ENCODE measurements at places on chromosomes 5 and 9.

GRCh38 chr9:121866927-121867326 is 215.5 kb downstream of the DAB2IP start:
- no peak for DNase-seq

GRCh38 chr5:39494107-39494510 is 69.3 kb upstream of the DAB2 start:
- DNase-seq, result no peak

DNA sequence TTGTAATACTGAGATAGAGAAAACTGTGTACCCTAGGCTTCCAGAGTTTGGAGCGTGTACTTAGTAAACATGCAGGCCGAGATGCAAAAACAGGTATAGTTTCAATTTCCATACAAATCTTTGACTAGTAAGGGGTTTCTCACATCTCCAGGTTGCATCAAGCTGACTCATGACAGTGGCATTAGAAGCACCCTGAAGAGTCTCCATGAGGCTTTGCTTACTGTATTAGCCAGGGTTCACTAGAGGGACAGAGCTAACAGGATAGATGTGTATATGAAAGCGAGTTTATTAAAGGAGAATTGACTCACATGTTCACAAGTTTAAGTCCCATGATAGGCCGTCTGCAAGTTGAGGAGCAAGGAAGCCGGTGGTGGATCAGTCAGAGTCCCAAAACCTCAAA is 275.3 kb upstream of the CDH6 start:
- no peak for DNase-seq

- DNase-seq, result no peak
Observed at GRCh38 chr5:150460781-150461180, 11.2 kb upstream of the RPS14 start.

DNA sequence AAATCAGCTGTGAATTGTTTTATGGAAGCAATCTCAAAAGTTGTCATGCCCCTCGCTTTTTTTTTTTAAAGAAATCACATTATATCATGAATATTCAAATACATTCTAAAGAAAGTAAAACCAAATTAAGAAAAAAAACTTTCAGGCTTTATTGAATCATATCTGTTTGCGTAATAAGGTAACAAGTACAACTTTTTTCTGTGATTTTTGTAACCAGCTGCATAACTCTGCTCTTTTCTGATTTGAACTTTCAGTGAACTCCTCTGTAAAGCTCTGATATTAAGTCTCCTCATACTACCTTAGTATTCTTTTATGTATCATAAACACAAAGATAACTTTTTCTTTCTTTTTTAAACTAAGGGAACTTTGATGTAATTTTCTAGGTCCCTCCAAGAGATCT is 65.3 kb downstream of the CWC27 start:
- DNase-seq, result no peak

DNA sequence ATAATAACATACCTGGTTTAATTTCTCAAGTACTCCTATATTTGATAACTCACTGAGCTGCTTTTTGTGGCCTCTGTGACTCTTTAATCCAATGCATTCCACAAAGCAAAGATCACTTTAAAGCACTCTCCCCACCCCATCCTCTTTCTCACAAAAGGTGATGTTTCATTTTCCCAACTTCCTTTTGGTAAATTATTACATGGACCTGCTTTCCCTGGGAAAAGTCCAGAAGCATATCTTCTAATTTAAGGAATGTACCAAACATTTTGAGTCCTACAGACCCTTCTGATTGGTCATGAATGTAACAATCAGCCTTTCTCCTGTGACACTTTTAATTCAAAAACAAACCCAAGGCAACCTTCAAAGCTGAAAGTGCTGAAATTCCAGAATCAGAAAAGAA is 71.1 kb downstream of the MLLT3 start:
- DNase-seq, result no peak

DNA sequence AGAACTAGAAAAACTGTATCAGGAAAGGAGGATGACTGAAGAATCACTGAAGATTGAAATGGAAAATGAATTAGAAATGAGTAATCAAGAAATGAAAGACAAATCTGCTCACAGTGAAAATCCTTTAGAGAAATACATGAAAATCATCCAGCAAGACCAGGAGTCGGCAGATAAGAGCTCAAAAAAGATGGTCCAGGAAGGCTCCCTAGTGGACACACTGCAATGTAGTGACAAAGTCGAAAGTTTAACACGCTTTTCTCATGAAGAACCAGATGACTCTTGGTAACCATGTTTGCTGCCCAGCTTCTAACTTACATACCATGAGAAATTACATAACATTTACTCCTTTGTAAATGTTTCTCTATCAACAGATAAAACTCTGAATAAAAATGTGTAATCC is 37.1 kb downstream of the CPLANE1 start:
- DNase-seq, result no peak

DNA sequence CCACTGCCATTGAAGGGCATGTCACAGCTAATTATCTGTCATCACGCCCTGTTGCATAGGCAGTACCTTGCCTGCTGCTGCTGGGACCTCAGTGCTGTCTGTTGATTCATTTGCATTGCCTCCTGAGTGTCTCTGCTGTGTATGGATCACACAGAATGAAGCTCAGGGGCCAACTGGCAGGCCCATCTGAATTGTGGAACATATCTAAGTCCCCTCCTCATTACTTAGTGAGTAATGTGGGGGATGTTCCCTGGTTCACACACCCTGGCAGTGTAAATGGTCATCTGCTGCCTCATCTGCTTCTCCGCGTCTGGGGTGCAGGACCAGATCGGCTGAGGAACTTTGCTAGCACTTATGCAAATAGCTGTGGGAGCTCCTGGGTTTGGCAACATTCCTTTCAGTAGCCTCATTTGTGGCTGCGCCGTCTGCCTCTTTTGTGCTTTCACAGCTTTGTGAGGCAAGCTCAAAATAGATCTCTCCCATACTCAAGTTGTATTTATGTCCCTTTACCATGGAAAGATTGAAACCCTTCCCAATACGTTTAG is 25.4 kb downstream of the TYRP1 start:
- DNase-seq, result no peak

GRCh38 chr5:95084757-95085156 is 200.1 kb downstream of the MCTP1 start:
- DNase-seq, result no peak

- DNase-seq, result no peak
Observed at GRCh38 chr5:169656125-169656901, 19.2 kb downstream of the DOCK2 start.

DNA sequence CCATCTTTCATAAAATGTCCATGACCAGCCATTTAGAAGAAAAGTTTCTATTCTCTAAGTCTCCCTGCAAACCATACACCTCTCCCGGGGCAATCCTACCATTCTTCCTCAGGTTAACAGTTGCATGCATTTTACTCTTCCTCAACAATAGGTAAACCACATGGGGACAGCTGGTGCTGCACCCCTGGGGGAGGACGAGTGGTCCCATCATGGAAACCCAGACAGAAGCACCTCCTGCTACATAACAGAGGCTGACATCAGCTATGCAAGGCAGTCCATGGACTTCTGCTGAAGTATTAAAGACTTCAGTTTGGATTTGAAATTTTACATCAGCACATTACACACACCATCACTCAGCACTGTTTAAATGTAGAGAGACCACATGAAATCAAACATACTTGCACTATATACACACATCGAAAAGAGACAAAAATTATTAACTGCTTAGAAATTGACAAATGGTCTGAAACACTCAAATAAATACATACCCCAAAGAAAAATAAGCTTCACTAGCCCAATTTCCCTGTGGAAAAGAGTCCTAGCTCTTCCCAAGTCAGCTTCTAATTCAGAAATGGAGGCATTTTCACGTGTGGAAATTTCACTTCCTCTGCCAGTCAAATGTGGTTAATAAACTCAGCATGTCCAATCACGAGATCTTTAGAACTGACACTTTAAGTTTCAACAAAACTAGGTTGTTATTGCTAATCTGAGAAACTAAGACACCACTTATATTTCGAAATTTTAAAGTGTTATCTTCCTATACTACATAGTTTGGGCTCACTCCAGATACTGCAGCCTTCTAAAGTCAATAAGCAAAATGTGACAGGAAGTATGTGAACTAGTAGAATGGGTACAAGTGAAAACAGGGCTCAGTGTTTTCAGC is 173.4 kb downstream of the ROR2 start:
- no peak for DNase-seq

GRCh38 chr5:23648656-23649055 is 141.2 kb downstream of the PRDM9 start:
- no peak for DNase-seq

GRCh38 chr9:6354072-6354686 is 26.0 kb downstream of the TPD52L3 start:
- DNase-seq, result peak; percentile 28

- no peak for DNase-seq
Observed at GRCh38 chr5:178785999-178786398, 55.5 kb upstream of the ZNF354A start.

- DNase-seq, result no peak
Observed at GRCh38 chr5:94793816-94794198, 175.3 kb downstream of the SLF1 start.
